ENCODE measurements at places on chromosomes 6 and 20.

DNA sequence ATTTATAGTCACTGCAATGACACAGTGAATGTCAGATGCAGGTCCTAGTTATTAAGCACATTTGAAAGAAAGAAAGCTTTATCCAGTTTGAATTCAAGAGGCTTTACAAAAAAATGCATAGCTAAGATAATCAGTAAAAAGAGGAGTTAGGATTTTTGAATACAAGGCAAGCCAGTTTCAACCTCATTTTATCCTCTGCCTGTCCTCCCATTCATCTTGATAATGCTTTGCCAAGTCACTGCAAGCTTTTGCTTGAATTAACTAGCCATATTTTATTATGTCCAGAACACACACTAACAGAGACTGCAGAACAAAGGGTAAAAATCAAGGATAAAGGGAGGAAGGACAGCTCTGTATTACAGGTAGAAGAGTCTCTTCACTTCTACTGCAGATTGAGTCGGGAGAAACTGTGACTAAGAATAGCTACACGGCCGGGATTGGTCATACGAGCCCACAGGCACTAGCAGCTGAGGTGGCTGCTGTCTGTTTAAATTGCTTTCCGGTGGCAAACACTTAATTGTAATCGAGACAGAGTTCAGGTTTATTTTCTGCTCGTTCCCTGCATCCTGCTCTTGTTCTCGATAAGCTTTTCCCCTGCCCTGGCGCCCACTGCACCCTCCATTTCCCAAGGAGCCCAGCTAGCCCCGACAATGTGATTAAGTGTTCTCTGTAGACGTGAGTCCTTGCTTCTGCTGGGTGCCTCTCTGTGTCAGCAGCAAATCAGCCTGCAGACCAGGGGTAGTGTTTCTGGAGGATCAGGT is 30.5 kb upstream of the AKAP12 start:
- no peak for DNase-seq

GRCh38 chr6:146543211-146543939 is at the start of gene RAB32:
Gene RAB32 (plus strand): TSS chr6:146543833. CDS start chr6:146543872, 39 bp downstream.
- DNase-seq = no peak

- no peak for DNase-seq
Measured at GRCh38 chr6:29665942-29666825, 9.3 kb downstream of the MOG start.

DNA sequence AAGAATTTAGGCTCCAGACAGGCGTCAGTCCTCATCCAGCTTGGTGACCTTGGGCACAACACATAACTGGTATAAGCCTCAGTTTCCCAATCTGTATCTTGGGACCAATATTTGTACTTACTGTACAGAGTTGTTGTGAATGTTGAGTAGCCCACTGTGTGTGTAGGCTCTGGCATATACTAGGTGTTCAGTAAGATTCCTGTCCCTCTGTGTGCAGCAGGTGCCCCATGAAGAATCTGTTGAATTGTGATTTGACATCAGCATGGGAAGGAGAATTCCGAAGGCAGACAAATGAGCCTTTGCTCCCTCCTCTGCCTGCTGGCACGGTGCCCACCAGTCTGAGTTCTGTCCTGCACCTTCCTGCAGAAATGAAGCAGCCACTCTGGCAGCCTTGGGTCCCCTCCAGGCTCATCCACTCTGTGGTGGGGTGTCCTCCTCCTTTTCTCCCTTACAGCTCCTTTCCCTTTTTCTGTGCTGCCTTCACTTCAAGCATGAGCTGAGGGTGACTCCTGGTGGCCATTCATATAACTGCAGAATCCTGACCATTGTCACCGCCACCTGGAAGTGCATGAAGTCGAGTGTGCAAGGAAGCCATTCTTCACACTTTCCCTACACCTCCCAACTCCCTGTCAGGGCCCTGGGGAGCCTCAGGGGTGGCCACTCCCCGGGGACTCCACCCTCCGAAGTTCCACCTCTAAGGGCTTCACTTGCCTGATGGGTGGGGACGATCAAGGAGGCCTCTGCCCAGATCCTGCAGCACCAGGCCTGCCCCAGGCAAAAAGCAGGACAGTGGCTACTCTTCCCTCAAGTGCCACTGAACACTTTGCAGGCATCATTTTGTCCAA is 48.2 kb downstream of the MRPL14 start:
- peak; percentile 72 for DNase-seq

DNA sequence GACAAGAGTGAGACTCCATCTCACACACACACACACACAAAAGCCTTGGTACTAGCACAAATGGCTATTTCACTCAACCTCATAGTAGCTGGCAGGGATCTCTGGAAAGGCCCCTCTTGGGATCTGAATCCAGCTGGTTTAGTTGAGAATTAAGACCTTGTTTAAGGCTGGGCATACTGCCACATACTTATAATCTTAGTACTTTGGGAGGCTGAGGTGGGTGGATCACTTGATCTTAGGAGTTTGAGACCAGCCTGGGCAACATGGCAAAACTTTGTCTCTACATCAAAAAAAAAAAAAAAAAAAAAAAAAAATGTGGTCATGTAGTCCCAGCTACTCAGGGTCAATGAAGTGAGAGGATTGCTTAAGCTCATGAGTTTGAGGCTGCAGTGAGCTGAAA is 628.3 kb downstream of the MMUT start:
- no peak for DNase-seq

DNA sequence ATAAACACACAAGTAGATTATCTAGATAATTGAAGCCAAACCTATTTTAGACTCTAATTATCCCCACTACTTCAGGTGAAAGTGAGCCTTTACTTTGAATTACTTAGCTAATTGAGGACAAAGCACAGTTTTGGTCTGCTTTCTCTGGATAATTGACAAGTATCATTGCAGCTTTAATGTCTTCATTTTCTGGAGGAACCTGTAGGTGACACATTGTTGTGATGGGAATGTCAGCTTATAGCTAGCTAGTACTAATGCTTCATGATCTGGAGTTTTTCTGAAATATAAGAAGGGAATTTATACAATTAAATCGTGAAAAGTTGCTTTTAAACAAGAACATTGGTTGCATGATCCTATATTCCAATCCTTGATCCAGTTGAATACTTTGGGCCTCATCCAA is 319.3 kb upstream of the CITED2 start:
- DNase-seq = no peak

- DNase-seq = no peak
Measured at GRCh38 chr6:88111991-88112390, 54.2 kb downstream of the CNR1 start.

- no peak for DNase-seq
Measured at GRCh38 chr6:42378125-42378524, 73.6 kb downstream of the TRERF1 start.

- DNase-seq = no peak
Measured at GRCh38 chr6:3531481-3531880, 74.6 kb upstream of the SLC22A23 start.

- no peak for DNase-seq
Measured at GRCh38 chr6:147023148-147023547, 181.1 kb upstream of the STXBP5 start.

DNA sequence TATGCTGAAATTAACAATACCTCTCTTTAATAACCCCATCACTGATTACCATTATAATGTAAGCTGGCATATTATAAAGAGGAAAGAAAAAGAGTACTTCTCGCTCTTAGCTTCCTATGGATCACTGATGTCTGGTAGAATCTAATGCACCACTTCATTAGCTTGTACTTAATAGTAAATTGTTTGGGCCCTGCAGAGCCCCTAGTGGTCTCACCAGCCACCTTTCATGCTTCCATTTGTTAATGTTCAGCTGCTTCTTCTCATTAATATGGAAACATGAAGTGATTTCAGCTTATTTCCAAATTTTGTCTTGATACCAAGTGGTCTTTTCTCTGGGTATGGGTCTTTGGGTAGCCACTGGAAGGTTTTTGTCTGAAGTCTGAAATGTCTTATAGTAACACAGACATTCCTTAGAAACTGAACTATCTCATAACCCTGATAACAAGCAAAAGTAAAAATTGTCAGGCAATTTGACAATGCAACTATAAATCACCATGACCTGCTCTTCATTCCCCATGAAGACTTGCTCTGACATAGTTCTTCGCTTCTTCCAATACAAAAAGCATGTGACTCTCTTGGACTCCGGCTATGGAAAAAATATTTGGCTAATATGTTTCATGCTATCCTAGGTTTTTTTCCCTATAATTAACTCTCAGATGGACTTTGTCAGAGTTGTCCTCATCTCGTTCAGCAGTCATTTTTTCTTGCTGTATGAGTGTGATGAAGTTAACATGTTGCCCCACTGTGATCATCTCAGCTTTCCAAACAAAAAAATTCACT is 395.8 kb upstream of the MARCKS start:
- DNase-seq = no peak

- DNase-seq = no peak
Measured at GRCh38 chr6:123430970-123431369, 205.8 kb downstream of the TRDN start.

GRCh38 chr6:120671519-120671918 is 662.8 kb downstream of the TBC1D32 start:
- no peak for DNase-seq

DNA sequence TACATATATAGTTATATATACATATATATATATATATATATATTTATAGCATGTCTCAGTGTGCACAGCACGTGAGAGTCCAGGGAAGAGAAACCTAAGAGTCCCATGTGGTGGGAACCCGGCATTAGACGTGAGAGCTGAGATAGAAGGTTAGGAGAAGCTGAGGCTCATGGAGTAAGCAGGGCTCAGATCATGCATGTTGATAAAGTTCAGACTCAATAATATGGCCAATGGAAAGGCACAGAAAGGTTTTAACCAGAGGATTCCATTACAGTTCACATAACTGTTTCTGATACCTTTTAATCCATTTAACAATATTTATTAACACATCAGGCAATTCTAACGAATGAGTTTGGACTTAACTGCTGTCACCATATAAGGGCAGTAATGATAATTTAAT is 143.4 kb downstream of the MYB start:
- no peak for DNase-seq

- DNase-seq = no peak
Measured at GRCh38 chr20:59032713-59033059, 551 bp upstream of the ATP5F1E start.

DNA sequence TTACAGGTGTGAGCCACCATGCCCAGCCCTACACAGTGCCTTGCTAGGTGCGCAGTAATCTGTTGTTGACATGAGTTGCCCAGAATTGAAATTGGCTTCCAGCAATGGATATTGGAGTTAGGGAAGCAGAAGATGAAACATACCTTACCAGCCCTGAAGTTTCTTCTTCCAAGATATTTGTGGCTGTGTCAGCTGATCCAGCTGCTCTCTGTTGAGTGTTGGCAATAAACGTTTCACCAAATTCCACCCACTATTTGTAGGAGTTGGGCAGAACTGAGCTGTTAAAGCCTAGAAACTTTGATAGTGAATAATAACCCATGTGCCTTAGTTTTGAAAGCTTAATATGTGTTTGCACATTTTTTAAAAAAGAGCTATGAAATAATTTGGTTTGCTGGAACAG is 218.2 kb upstream of the SNX9 start:
- no peak for DNase-seq

GRCh38 chr20:54174457-54175175 is 830 bp upstream of the CYP24A1 start:
- DNase-seq = no peak

DNA sequence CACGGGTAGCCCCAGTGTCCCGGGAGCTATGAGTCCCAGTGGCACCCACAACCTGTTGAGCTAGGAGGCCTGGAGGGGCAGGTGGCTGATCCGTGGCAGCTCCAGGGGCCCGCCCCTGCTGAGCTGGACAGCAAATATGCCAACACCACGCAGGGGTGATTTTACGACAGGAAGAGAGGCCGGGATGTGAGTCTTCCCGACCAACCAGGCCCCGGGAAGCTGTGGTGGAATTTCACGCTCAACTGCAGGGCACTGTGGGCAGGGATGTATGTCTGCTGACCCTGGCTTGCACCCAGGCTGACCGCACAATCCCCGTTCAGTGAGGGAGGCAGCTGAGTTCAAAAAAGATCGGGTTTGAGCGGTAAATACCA is 183.9 kb downstream of the ERMARD start:
- no peak for DNase-seq

DNA sequence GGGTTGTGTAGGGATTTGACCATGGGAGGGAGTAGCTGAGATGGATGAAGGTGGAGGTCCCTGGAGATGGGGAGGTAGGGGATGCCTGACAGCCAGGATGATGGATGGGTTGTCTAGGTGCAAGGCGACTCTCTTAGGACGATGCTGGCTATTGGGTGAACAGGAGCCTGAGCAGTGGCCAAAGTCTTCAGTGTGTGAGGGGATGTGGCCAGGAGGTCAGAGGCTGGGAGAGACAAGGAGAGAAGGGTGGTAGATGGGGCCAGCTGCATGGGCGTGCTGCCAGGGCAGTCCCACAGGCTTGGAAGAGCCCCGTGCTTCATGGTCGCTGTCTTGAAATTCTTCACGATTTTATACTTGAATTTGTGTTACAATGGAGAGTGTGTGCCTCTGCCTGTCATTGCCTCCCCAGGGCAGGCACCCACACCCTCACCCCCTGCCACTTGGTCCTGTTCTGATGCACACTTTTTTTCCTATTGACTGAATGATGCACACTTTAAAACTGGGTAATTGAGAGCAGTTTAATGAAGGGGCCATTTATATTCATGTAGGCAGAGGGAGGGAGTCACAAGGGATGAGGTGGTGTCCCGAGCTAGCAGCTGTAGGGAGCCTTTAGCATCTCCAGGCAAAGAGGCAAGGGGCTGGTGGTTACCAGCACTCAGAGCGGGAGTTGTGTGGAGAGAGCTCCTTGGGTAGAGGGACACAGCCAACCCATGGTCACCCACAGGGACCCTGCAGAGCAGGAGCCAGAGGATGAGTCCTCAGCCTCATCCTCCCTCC is 120.7 kb downstream of the DHX35 start:
- no peak for DNase-seq

DNA sequence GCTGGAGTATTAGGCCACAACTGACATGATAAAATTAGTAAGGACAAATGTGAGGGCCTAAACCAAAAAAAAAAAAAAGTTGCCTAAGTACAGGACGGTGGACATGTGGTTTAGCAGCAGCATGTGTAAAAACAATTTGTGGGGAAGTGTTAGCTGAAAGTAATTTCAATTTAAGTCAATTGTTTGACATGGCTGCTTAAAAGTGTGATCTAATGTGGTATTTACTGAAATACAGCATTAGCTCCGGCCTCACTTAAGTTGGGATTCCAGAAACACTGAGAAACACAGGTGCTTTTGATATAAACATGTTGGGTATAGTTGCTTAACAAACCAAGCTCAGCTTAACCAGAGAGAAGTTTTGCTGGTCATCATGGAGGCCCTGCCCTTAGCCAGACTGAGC is 119.7 kb downstream of the FYN start:
- DNase-seq = no peak

GRCh38 chr20:20367575-20368417 is at the start of gene INSM1:
Gene INSM1 (plus strand): TSS chr20:20368104. CDS start chr20:20368268, 164 bp downstream.
- no peak for DNase-seq

GRCh38 chr6:47352194-47352920 is 42.7 kb upstream of the TNFRSF21 start:
- no peak for DNase-seq
